ENCODE measurements at places on chromosomes 7 and 10.

GRCh38 chr10:71343392-71343773, 24.3 kb downstream of the SLC29A3 start:
- peak; percentile 73 for DNase-seq

GRCh38 chr7:78642751-78643150, 810.7 kb downstream of the MAGI2 start:
- no peak for DNase-seq

DNA sequence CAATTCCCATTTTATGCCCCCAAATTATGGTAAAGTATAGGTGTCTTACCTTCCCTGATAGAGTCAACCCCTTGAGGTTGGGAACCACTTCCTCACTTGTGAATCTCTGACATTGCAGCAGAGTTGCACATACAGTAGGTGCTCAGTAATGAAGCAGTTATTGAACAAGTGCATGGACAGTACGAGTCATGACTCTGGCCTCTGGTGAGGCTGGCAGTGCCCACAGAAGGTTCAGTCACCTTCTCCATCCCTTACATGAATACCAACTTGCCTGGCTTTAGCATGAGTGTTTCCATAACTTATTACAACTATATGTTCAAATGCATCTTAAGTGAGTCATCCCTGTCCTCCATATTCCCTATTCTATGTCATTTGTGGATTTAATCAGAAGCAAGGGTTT, 340.0 kb downstream of the ELMO1 start:
- no peak for DNase-seq

DNA sequence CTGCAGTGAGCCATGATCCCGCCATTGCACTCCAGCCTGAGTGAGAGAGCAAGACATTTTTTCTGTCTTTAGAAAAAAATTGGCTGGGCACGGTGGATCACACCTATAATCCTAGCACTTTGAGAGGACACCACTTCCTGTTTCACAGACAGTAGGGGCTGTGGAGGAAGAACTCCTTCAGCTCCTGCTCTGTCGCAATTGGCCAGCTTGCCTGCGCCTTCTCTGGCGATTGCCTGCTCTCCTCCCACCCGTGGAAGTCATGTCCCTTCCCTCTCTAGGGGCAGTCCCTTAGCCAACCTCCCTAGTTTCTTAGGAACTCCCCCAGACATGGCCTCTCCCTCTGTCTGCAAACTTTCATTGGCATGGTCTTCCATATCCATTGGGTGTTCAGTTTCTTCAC, 8.7 kb downstream of the PDSS1 start:
- DNase-seq: no peak

DNA sequence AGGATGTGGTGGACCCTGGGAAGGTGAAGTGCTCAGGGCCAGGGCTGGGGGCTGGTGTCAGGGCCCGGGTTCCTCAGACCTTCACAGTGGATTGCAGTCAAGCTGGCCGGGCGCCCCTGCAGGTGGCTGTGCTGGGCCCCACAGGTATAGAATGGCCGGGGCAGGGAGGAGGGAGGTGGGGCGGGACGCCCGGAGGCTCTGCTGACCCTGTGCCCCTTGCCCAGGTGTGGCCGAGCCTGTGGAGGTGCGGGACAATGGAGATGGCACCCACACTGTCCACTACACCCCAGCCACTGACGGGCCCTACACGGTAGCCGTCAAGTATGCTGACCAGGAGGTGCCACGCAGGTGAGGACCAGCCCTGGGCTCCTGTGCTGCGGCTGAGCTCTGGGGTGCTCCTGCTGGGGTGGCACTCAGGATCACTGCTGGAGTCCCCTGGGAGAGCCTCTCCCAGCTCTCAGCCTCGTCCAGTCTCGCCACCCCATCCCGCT, 14.9 kb upstream of the ATP6V1F start:
- no peak for DNase-seq

- DNase-seq: no peak
Measured at GRCh38 chr7:92831716-92832533, 4.4 kb downstream of the CDK6 start.

GRCh38 chr10:24463611-24464426, 254.9 kb downstream of the KIAA1217 start:
- no peak for DNase-seq

DNA sequence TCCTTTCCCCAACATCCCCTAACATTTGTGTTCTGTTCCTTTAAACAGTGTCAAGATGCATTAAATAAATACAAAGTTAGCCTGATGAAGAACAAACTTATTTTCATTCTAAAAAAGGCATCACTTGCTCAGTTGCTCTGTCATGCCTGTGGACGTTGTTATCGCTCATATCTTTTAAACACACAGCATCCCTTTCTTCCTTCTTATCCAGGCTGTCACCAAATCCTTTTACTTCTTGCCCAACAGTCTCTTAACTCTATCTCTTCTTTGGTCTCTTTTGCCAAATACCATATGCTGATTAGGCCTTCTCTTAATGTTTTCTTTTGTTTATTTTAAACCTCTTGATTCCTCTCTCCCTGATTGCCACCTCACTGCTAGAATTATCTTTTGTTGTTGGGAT, 43.9 kb downstream of the DKK1 start:
- no peak for DNase-seq

DNA sequence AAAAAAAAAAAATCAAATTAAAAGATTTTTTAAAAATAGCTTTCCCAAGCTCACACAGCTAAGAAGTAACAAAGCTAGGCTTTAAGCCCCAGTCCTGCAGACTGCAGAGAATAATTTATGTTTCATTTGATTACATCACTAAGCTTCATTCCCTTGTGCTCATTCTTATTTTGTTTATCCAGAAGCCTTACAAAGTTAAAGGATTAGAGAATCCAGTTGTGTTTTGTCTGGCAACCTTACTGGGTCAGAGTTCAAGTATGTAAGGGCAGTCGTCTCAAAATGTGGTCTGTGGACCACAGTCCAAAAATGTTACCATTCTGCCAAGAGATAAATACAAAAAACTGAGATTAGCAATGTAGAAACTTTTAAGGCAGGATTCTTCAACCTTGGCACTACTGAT, 32.1 kb upstream of the EZH2 start:
- DNase-seq: no peak

GRCh38 chr10:1180071-1180730, 124.0 kb downstream of the WDR37 start:
- no peak for DNase-seq

DNA sequence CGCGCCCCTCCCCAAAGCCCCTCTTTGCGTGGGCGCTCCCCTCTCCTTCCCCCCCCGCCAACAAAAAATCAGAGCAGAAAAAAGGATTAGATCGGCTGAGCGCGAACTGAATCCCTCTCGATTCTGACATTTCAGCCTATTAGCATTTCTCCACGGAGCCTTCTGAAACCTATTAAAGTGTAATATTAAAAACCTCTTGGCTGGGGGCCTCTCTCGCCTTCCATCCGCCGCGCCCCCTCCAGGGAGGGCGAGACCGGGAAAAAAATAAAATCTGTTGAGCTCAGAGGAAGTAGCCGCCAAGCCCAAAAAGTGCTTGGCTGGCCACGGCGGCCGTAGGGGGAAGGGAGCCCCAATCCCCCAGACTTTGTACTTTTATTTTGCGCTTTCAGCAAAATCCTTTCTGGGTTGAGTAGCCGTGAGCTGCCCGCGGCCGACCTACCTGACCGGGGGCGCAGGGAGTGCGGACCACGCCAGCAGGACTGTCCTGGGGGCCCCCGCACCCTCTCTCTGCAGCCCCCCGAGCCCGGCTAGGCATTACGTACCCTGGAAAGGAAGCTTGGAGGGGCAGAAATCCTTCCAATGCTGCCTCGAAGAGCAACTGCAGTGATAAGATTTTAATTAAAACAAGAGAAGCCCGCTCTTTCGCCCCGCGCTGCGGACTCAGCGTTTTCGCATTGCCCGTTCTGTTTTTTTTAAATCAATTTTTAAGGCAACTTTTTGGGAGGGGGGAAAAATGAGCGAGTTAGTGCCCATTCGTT, 1.3 kb upstream of the TNRC18 start:
- DNase-seq: peak; percentile 61

DNA sequence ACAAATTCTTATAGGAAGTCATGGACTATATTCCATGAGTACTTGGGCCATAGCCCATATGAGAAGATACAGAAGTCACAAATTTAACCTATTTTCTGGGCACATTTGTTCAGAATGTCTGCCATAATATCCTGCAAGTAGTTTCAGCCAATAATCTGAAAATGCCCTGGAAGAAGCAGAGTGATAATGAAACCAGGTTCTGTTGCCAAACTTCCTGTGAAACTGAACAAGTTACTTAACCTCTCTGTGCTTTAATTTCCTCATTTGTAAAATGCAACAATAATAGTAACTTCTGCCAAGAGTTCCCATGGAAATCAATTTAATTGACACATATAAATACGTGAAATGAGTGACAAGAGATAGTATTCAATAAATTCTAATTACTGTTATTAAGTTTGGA, 88.8 kb downstream of the SEMA3C start:
- DNase-seq: no peak

GRCh38 chr10:9825491-9826018, 1192.1 kb upstream of the CELF2 start:
- no peak for DNase-seq
